Upper lobe of left lung (tissue), 6 donors: ENCODE measurements at places on chromosomes 11 and 22. TPM values are rescaled to one million over a fixed set of nuclear protein-coding genes. Genes with fewer than 3 reads are reported as not detected.

The KRTAP5-11 gene
- total RNA-seq: not detected

The ANGPTL5 gene
- 0.09 TPM for total RNA-seq

The CNIH2 gene
- not detected for total RNA-seq

The OR52D1 gene
- total RNA-seq: not detected

The RIC3 gene
- total RNA-seq: 11.9 TPM

The MPPED1 gene
- total RNA-seq: not detected

The OR51I1 gene
- total RNA-seq: not detected

The SHANK3 gene
- total RNA-seq: 96.9 TPM

DNA sequence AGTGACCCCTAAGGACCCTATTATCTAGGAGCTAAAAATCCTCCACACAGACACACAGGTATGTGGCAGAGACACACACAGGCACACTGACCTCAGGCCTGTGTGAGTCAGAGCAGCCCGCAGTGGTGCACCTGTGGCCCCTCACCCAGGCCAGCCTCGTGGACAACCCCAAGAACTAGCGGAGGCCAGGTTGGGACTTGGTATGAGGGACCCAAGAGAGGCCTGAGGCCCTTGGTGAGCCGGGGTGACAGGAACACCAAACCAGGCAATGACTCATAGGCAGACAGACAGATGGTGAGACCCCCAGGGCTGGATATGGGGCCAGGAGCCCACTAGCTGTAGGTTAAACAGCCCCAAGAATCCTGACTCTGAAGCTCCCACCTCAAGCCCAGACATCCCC lies 6.0 kb downstream of the CASTOR1 start:
- H3K27me3 ChIP-seq: no peaks in the 10 kb centered on the region
- H3K4me1 ChIP-seq: peaks cover 23% of the 10 kb centered on the region
- no peak overlapping the region for H3K27ac ChIP-seq
- peaks cover 26% of the 10 kb centered on the region for H3K36me3 ChIP-seq
- DNase-seq: no peak
- no peak overlapping the region for H3K4me3 ChIP-seq

GRCh38 chr11:34268906-34269430 lies 88.8 kb downstream of the ABTB2 start:
- H3K36me3 ChIP-seq: no peaks in the 10 kb centered on the region
- H3K4me1 ChIP-seq: no peaks in the 10 kb centered on the region
- no peak for DNase-seq
- no peak overlapping the region for H3K27ac ChIP-seq
- no peak overlapping the region for H3K4me3 ChIP-seq
- H3K27me3 ChIP-seq: no peaks in the 10 kb centered on the region

- no peaks in the 10 kb centered on the region for H3K27me3 ChIP-seq
- DNase-seq: no peak
- no peak overlapping the region for H3K27ac ChIP-seq
- H3K4me1 ChIP-seq: no peaks in the 10 kb centered on the region
- H3K4me3 ChIP-seq: no peak overlapping the region
Measured at GRCh38 chr11:93476796-93477195, 66.4 kb downstream of the SMCO4 start.

DNA sequence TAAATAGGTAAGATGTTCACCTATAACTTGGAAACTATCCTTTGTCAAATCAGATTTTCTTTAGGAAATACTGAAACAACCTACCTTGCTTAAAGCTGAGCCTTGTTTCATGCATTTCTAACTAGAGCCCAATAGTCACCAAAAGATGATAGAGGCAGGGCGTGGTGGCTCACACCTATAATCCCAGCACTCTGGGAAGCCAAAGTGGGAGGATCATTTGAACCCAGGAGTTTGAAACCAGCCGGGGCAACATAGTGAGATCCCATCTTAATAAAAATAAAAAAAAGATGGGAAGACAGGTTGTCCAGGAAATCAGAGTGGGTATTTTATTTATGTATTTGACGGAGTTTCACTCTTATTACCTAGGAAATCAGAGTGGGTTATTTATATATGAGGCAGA lies 38.3 kb downstream of the DDX6 start:
- no peak overlapping the region for H3K27ac ChIP-seq
- H3K4me3 ChIP-seq: no peak overlapping the region
- H3K27me3 ChIP-seq: no peaks in the 10 kb centered on the region
- DNase-seq: no peak

GRCh38 chr11:8760896-8761295 lies 78.3 kb downstream of the RPL27A start:
- H3K27me3 ChIP-seq: no peaks in the 10 kb centered on the region
- H3K36me3 ChIP-seq: no peaks in the 10 kb centered on the region
- DNase-seq: no peak
- H3K27ac ChIP-seq: no peak overlapping the region
- H3K4me1 ChIP-seq: peaks cover 39% of the 10 kb centered on the region

DNA sequence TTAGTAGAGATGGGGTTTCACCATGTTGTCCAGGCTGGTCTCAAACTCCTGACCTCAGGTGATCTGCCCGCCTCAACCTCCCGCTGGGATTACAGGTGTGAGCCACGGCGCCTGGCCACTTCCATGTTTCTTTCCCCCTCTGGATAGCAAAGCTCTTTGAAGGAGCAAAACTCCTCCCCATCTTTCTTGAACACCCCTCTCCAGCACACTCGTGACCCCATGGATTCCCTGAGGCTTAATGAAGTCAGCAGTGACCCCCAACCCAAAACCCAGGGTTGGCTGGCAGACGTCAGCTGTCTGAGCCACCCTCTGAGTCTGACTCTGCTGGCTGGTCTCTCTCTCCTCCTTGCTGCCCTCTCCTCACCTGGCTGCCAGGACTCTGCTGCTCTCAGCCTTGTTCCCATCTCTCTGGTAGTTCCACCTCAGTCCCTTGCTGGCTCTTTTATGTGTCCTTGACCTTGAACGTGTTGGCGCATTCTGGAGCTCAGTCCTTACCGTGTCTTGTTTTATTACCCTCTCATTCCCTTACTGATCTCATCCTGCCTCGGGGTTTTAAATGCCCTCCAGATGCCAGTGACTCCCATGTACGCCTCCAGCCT lies 44.5 kb downstream of the PARVG start:
- H3K27ac ChIP-seq: no peak overlapping the region
- no peaks in the 10 kb centered on the region for H3K4me1 ChIP-seq
- no peaks in the 10 kb centered on the region for H3K27me3 ChIP-seq
- DNase-seq: no peak

DNA sequence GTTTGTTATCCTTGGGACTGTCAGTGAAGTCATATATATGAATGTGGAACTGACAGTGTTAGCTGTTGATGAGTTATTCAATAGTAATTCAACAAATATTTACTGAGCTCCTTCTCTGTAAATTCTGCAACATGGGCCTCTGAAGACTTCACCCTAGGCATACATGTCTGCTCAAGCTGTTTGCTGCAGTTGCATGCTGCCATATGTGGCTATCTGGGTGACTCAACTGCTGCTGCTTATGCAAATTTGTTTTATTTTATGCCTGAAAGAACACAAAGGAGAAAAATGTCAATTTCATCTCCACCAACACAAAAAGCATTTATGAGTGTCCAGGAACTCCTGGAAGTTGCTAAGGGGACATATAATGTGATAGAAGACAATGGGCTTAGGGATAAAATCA lies 417.6 kb downstream of the AASDHPPT start:
- H3K27ac ChIP-seq: no peak overlapping the region
- H3K4me1 ChIP-seq: no peaks in the 10 kb centered on the region
- H3K36me3 ChIP-seq: no peaks in the 10 kb centered on the region
- no peak overlapping the region for H3K4me3 ChIP-seq
- DNase-seq: no peak

DNA sequence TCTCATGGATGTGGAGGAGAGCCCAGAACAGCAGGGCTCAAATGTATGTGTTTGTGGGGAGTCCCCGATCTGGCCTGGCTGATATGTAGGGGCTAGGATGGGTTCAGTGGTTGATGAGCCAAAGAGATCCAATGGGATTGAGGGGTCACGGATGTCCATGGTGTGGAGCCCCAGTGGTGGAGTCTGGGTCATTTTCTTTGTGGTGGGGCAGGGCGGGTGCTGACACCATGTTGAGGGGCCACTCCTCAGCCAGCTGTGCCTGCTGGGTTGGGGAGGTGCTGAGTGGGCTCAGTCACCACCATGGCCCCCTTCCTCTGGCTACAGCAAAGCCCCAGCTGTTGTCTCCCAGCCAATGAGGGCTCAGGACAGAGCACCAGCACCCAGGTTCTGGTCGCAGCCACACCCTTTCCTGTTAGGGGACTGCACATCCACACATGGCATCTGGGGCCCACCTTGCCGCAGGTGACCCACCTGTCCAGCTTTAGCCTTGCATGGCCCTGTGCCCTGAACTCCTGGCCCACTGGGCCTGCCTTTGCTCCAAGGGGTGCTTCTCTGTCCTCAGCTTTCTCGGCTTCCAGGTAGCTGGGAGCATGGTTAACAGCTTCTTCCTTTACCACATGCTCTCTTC lies 3.2 kb upstream of the GNAZ start:
- H3K4me1 ChIP-seq: peaks cover 15% of the 10 kb centered on the region
- no peak for DNase-seq
- H3K36me3 ChIP-seq: no peaks in the 10 kb centered on the region
- no peaks in the 10 kb centered on the region for H3K27me3 ChIP-seq
- H3K27ac ChIP-seq: no peak overlapping the region
- H3K4me3 ChIP-seq: no peak overlapping the region

DNA sequence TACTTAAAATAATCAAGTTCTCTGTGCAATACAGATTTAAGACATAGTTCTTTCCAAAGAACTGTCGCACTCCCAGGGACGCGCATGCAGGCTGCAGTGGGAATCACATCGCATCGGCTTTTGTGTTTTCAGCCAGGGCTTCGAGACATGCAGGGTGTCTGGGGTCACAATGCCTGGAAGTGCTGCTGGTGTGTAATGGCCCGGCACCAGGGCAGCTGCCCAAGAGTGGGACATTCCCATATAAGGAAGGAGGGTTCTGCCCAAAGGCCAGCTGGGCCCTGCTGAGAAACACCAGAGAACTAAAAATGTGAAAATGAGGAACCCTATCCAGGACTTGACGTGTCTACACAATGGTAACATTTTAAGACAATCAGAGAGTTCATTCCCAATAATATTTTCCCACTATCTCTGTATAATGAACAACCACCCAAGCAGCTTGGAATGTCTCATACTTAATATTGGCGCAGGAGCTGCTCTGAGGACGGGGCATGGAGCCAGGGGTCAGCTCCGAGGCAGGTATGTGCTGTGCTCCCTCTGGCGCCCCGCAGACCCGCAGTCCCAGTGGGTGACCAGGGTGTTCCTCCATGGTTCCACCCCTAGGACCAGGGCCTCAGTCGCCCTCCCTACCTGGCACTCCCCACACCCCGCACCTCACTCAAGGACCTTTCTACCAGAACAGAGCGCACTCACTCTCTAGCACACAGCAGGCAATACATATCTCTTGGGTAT lies 11.3 kb downstream of the MCAT start:
- peaks cover 15% of the 10 kb centered on the region for H3K36me3 ChIP-seq
- no peaks in the 10 kb centered on the region for H3K27me3 ChIP-seq
- no peak for DNase-seq
- H3K4me3 ChIP-seq: no peak overlapping the region
- no peak overlapping the region for H3K27ac ChIP-seq
- H3K4me1 ChIP-seq: peaks cover 13% of the 10 kb centered on the region

DNA sequence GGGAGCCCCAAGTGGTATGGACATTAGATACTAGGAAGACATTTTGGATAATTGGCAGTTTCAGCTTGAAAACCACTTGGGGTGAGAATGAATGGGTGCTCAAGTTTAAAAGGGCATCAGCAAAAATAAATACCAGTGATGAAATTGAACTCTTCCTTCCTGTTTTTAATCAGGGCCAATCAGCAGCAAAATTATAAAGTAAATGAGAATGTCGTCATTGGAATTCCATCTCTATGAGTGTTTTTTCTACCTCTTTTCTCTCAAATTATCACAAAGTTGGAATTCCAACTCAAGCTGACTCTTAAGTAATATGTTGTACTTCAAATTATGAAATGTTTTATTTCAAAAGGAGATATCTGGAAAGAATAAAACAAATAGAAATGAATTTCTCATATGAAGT lies 730.6 kb downstream of the METTL15 start:
- no peaks in the 10 kb centered on the region for H3K36me3 ChIP-seq
- H3K27ac ChIP-seq: no peak overlapping the region
- no peak for DNase-seq
- H3K27me3 ChIP-seq: no peaks in the 10 kb centered on the region

- no peaks in the 10 kb centered on the region for H3K27me3 ChIP-seq
- peak overlapping the region; percentile 78 for H3K4me3 ChIP-seq
- H3K27ac ChIP-seq: peak overlapping the region; percentile 96
- no peak for DNase-seq
- no peaks in the 10 kb centered on the region for H3K36me3 ChIP-seq
Measured at GRCh38 chr11:33867996-33868646, 23.8 kb downstream of the LMO2 start.

DNA sequence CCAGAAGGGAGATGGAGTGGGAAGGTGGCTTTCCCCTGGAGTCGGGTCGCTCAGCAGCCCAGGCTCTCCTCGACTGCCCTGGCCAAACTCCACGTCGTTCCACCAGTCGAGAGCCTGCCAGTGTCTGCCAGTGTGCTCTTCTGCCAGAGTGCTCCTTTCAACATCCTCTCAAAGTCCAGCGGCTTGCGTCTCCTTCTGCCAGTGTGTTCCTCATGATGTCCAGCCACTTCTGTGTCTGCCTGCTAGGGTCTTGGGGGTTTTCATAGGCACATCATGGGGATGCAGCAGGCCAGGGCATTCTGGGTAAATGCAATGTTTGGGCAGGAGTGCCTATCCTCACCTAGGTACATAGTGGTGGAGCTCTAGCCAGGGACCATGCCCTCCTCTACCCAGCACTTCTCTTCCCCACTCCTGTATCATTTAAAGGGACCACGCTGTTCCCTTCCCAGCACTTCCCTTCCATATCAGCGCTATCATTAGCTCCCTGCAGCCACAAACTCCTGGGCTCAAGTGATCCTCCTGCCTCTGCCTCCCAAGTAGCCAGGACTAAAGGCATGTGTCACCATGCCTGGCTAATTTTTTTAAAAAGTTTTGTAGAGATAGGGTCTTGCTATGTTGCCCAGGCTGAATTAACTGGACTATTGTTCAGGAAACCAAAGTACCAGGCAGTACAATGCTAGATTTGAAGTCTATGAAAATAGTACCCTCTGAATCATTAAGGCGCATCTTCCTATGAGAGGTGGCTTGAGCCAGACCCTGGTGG lies 62.9 kb upstream of the CLDN5 start:
- no peak overlapping the region for H3K4me3 ChIP-seq
- no peak overlapping the region for H3K27ac ChIP-seq
- no peaks in the 10 kb centered on the region for H3K36me3 ChIP-seq
